ENCODE measurements at places on chromosomes 3 and 15. TPM values are rescaled to one million over a fixed set of nuclear protein-coding genes. Genes with fewer than 3 reads are reported as not detected.

DNA sequence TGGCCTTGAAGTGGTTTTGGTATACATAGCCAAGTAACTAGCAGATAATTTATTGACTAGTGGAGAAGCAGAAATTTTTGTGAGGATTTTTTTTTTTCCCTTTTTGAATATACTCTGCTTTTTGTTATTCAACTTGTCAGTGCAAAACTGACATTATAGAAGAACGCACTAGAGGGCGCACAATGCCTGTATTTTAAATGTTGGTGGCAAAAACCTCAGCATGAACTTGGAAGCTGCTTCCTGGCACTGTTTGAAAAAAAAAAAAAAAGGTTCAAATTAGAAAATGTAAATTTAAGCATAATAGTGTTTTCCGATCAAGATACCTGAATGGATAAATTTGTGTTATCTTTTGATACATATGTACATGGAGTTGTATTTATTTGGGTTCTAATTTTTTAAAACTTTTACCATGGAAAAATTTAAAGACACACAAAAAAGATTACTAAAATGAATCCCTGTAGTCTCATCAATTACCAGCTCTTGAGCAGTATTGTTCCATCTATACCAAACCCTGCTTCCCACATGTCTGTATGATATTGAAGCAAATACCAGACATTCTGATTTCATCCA lies 56.0 kb downstream of the SLC25A26 start:
- no peaks in the 10 kb centered on the region for H3K27me3 ChIP-seq
- no peaks in the 10 kb centered on the region for H3K36me3 ChIP-seq
- H3K4me1 ChIP-seq: no peaks in the 10 kb centered on the region
- H3K27ac ChIP-seq: no peak overlapping the region
- no peak overlapping the region for H3K4me3 ChIP-seq

GRCh38 chr3:55489798-55490132 lies 2.7 kb upstream of the WNT5A start:
- H3K36me3 ChIP-seq: no peaks in the 10 kb centered on the region
- H3K4me3 ChIP-seq: no peak overlapping the region
- no peak for DNase-seq
- no peak overlapping the region for H3K27ac ChIP-seq

DNA sequence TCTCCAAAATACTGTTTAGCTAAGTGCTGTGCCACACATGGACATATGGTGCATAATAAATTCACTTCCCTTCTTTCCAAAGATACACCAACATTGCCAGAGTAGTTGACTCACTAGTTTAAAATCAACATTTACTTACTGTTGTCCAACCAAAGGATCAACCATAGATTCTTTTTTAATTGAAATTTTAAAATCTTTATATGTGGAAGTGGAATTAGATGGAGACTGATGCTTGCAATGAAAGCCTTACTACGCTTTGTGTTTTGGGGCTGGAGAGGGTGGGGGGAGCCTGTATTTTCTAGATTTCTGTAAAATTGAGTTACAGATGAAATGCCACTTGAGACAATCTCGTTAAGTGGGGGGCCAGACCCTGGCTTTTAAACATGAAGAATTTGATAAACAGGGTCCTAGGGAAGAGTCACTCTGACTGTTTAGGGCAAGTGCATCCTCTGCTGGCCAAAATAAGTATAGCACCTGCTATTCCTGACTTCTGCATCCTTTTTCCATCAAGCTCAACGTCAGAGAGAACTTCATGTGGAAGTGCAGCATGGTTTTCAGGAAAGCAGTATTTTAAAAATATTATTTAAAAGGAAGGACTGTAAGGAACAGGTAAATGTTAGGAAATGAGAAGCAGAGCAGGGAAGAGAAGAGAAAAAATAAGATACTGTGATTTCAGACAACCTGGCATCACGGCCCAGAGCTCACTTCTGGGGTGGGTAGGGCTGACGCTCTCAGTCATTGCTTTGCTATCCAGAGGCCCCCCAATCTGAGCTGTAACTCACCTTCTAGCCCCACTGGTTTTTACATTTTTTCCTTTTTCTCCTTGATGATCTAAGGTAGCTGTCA lies 76.7 kb downstream of the BOC start:
- H3K4me1 ChIP-seq: peaks cover 11% of the 10 kb centered on the region
- DNase-seq: peak; percentile 57
- no peaks in the 10 kb centered on the region for H3K27me3 ChIP-seq
- H3K27ac ChIP-seq: no peak overlapping the region
- H3K4me3 ChIP-seq: no peak overlapping the region
- no peaks in the 10 kb centered on the region for H3K36me3 ChIP-seq

DNA sequence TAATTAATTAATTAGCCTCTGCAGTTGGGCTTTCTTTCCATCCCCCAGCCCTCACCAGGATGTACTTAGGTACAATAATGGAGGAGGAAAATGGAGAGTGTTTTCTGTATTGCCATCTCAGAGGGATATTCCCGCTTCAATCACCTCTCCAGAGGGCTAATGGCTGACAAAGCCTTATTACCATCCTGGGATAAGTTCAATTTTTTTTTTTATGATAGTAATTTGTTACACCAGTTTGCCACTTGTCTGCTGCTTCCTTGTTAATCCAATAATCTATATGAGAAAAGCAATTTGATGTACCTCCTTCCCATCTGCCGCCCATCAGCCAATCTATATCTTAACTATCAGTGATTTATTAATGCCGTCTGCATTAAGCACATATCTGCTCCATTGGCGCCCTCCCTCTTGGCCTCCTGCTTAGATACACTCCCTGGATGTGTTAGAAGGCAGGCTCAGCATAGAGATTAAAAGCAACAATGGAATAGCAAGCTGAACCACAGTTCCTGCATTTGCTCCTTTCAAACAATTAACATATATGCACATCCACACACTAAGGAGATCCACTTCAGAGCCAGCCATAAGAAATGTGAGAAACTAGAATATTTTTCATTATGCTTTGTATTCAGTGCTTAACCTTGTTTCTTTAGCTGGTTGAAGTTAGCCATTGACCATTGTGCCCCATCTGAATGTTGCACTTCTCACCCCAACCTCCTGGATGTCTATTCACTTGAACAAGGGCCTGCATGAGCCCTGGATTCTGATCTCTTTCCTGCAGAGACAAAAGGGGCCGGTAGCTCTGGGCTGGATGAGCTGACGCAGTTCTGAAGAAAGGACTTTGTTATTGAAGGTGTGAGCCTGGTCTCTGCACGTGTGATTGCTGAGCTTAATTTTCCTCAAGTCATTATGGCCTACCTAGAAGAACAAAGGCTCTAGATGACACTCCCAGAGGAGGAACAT lies 237.3 kb upstream of the GAP43 start:
- H3K4me3 ChIP-seq: no peak overlapping the region
- no peaks in the 10 kb centered on the region for H3K36me3 ChIP-seq
- H3K4me1 ChIP-seq: no peaks in the 10 kb centered on the region
- no peak for DNase-seq

GRCh38 chr3:111595232-111595631 lies at the start of gene ZBED2:
Gene ZBED2, minus strand, starts transcription at chr3:111595346. Its CDS starts 1,145 bp downstream, at chr3:111594201.
- peak within 1 kb of the TSS; percentile 60 for H3K27ac ChIP-seq
- peaks cover 24% of the 10 kb centered on the region for H3K4me1 ChIP-seq
- DNase-seq: no peak
- H3K36me3 ChIP-seq: no peaks in the 10 kb centered on the region
- peak within 1 kb of the TSS; percentile 2 for H3K4me3 ChIP-seq

- DNase-seq: peak; percentile 18
- H3K4me3 ChIP-seq: no peak overlapping the region
- H3K4me1 ChIP-seq: no peaks in the 10 kb centered on the region
Observed at GRCh38 chr3:187112934-187113793, 26.1 kb downstream of the RPL39L start.

DNA sequence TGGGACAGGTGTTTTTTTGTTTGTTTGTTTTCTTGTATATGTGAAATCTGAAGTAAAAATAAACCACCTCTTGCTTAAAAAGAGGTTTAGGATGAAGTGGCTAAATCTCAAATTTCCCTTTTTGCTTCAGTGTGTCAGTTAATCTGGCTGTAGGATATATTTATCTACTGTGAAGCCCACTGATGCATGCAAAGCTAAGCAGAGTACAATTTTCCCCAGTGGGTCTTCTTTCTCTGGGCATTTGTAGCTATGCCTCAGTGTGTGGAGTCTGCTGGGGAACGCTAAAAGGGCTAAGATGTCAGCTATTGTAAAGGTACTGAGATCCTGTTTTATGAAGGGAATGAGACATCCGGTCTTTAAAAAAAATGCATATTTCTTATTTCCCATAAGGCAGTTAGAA lies 190.6 kb downstream of the TCF12 start:
- no peak for DNase-seq
- H3K4me1 ChIP-seq: no peaks in the 10 kb centered on the region
- no peaks in the 10 kb centered on the region for H3K36me3 ChIP-seq
- no peak overlapping the region for H3K4me3 ChIP-seq

- peaks cover 15% of the 10 kb centered on the region for H3K4me1 ChIP-seq
- H3K36me3 ChIP-seq: no peaks in the 10 kb centered on the region
- H3K27ac ChIP-seq: no peak overlapping the region
- H3K27me3 ChIP-seq: no peaks in the 10 kb centered on the region
Observed at GRCh38 chr3:155667988-155668387, 76.9 kb downstream of the PLCH1 start.

- peaks cover 7% of the 10 kb centered on the region for H3K4me1 ChIP-seq
- H3K27ac ChIP-seq: no peak overlapping the region
- no peaks in the 10 kb centered on the region for H3K27me3 ChIP-seq
- DNase-seq: no peak
Observed at GRCh38 chr3:57234613-57235575, 7.4 kb downstream of the APPL1 start.

- H3K4me3 ChIP-seq: no peak overlapping the region
- H3K27ac ChIP-seq: no peak overlapping the region
- peak; percentile 47 for DNase-seq
- no peaks in the 10 kb centered on the region for H3K4me1 ChIP-seq
- H3K27me3 ChIP-seq: no peaks in the 10 kb centered on the region
Observed at GRCh38 chr15:39756806-39757522, 25.7 kb downstream of the FSIP1 start.

DNA sequence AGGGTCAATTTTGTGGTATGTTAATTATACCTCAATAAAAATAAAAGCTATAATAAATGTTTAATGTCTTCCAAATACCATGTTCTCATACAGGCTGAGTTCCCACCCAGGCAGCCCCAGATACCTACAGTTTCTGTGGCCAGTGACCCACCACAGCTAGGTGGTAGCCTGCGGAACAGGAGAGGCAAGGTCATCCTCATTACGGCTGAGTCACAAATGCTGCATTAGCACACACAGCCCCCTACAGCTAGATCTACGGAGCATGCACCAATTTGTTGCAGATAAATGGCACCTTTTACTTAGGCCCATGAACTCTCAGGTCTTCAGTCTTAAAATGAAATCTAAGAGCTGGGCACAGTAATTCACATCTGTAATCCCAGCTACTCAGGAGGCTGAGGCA lies 5.1 kb downstream of the SPATA12 start:
- H3K36me3 ChIP-seq: no peaks in the 10 kb centered on the region
- H3K27me3 ChIP-seq: no peaks in the 10 kb centered on the region
- peaks cover 71% of the 10 kb centered on the region for H3K4me1 ChIP-seq
- peak overlapping the region; percentile 37 for H3K27ac ChIP-seq
- peak; percentile 51 for DNase-seq
- peak overlapping the region; percentile 41 for H3K4me3 ChIP-seq

DNA sequence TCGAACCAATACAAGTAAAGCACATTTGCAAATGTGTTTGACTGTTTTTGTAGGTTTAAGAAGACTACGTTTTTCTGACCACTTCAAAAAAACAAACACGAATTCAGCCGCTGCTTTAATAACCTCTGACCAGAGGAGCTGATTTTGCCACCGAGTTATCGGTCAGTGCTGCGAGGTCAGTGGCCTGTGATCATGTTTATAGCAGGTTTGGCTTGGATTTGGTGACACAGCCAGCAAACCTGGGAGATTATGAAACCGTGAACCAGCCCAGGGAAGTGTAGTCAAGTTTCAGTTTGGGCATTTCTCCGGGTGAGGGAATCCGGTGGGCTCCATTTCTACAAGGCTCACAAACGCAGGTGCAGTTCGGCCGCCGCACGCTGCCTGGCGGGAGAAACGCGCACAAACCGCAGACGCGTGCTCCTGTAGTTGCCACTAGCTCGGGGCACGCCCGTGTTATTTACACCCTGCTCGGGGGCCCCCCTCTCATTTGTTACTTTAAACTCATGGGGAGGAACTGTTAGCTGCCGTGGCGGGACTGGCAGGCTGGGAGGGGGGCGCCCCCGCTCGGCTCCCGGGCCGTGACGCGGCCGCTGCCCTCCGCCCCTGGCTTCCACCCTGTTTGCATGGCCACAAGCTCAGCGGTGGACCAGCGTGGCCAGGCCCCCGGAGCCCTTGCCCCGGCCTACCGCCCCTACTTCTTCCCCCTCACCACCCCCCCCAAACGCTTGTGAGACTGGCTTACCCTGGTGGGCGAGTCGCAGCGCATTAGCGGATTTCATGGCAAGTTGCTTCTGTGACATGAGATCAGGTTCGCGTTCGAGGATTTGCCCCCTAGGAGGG lies 13.6 kb upstream of the ONECUT1 start:
- 0 out of 2 replicates have a peak, but pooled peaks cover 8% of the 10 kb centered on the region for H3K27me3 ChIP-seq
- no peaks in the 10 kb centered on the region for H3K36me3 ChIP-seq
- no peak overlapping the region for H3K4me3 ChIP-seq

- no peak for DNase-seq
- H3K4me3 ChIP-seq: no peak overlapping the region
- no peaks in the 10 kb centered on the region for H3K4me1 ChIP-seq
- H3K36me3 ChIP-seq: no peaks in the 10 kb centered on the region
Observed at GRCh38 chr3:60101621-60102020, 1051.8 kb upstream of the CFAP20DC start.

GRCh38 chr3:89278302-89279025 lies 171.0 kb downstream of the EPHA3 start:
- no peaks in the 10 kb centered on the region for H3K4me1 ChIP-seq
- no peak overlapping the region for H3K4me3 ChIP-seq
- no peaks in the 10 kb centered on the region for H3K36me3 ChIP-seq
- H3K27ac ChIP-seq: no peak overlapping the region
- H3K27me3 ChIP-seq: no peaks in the 10 kb centered on the region

DNA sequence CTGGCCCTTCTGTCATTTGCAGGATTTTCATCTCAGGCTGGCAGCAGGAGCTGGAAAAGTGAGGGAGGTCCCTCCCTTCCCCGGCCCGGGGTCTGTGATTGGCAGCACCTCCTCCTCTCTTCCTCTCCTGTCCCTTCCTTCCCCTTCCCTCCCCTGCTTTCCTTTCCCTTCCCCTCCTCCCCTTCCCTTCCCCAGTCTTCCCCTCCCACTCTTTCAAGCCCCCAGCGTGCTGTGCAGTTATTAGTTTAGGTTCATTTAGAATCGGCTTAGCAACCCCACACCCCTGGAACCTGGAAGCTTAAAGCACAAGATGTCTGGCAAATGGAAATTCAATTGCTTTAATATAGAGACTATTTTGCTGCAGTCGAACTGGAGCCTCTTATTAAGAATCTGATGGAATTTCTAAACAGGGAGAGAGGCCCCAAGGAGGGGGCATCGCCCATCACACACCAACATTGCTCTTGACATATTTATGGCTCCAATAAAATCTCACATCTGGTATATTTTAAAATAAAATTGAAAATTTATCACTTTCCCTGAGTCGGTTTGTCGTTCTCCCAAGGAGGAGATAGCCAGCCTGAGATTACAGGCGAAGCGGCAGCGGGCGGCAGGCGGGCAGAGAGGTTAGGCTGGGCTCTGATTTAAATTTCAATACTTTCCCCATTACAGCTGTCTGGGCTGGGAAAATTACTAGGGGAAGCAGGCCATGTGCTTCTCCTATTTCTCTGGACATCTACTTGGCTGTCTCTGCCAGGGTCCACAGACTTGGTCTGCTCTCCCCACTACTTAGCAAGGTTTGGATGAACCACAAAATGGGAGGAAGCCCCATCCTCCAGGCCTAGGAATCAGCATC lies 98.9 kb downstream of the LINGO1 start:
- no peak overlapping the region for H3K27ac ChIP-seq
- H3K36me3 ChIP-seq: no peaks in the 10 kb centered on the region
- H3K4me3 ChIP-seq: no peak overlapping the region
- H3K27me3 ChIP-seq: peaks cover 4% of the 10 kb centered on the region
- H3K4me1 ChIP-seq: no peaks in the 10 kb centered on the region
- no peak for DNase-seq

The CEP19 gene
- 2.7 TPM for total RNA-seq

The GPR62 gene
- total RNA-seq: not detected

The UROC1 gene
- total RNA-seq: not detected

The CCR4 gene
- total RNA-seq: not detected

The IGSF11 gene
- total RNA-seq: not detected

The GCNT3 gene
- 5.6 TPM for total RNA-seq

All from HCT116 (cell line).